Muscle of leg (tissue), 16 donors: ENCODE measurements at places on chromosomes 7 and 10. TPM values are rescaled to one million over a fixed set of nuclear protein-coding genes. Genes with fewer than 3 reads are reported as not detected.

The PHTF2 gene
- 15.4 TPM for polyA plus RNA-seq

The SPDYE11 gene
- 0.20 TPM for polyA plus RNA-seq

The GIMAP1 gene
- polyA plus RNA-seq = 2.8 TPM

The KCND2 gene
- 0.60 TPM for polyA plus RNA-seq

The DRGX gene
- polyA plus RNA-seq = not detected

The UNCX gene
- polyA plus RNA-seq = not detected

The PTF1A gene
- not detected for polyA plus RNA-seq

The TRIL gene
- polyA plus RNA-seq = 38.3 TPM

The MYOF gene
- 56.0 TPM for polyA plus RNA-seq

The PLEKHS1 gene
- polyA plus RNA-seq = 1.3 TPM

The PPP1R17 gene
- not detected for polyA plus RNA-seq

The STAG3 gene
- polyA plus RNA-seq = 9.7 TPM

DNA sequence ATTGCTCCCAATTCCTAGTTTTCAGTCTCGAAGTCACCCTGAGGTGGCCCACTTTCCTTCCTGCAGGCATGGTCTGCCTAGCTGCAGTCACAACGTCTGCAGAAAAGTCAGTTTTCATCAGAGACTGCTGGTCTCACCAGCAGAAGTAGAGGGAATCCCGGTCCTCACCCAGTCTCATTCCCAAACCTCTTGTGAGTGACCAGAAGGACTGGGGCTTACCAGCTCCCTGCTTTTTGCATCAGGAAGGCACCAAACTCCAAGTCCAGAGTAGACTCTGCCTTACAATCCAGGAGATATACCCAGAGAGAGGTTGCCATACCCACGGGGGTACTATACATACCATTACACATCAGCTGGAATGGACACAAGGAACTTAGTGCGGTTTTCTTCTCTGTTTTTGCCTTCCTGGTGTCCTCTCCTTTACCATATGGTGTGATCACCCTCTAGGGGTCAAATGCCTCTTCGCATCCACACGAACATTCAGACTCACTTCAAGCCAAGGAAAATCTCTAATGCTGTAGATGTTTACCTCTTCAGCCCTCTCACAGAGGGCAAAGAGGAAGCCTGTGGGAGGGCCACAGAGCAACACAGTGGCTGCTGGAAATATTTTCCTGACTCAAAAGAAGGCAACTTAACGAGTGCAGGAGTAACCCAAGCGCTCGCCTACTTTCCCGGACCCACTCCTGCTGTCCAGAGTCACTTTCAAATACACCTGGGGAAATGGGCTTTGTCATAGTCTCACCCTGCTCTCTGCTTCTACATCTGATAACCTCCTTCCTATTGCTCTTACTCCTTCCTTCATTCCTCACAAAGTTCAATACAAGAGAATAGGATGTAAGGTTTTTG lies 220.9 kb downstream of the C7orf25 start:
- peak; percentile 78 for DNase-seq

- DNase-seq = no peak
Measured at GRCh38 chr7:25857376-25858067, 294.5 kb upstream of the NFE2L3 start.

- DNase-seq = peak; percentile 64
Measured at GRCh38 chr10:75396631-75397495, 4.7 kb downstream of the ZNF503 start.

DNA sequence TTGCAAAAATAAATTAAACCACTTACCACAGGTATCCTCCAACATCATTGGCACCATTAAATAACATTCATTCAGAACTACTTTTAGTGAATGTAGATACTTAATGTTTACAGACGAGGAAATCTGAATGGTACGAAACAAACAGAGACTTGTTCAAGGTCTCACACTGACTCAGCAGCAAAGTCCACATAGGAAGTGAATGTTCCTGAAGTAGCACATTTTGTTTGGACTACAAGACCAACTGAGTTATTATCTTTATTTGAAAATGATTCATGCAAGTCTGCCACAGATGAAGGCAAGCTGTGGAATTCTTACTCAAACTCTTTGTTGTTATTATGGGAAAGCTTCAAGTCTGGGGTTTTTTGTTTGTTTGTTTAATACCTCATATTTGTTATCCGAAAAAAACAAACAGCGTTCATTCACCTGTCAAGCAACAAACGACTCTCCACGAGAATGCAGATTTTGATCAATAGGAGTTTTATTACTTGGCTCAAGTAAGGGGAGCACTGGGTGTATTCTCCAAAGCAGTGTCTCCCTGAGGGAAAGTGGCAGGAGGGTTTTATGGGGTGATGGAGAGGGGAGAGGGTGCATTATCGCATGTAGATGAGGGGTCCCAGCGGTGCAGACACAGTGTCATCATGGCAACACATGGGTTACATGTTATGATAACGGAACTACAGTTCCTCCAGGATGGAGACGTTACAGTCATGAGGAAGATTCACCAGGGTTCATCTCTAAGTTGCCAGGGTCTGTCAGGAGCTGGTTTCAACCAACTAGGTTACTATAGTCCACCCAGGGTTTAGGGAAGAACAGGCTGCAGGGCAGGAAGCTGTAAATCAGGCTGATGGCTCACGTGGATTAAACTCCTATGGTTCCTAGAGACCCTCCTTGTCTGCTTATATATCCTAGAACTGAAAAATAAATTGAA lies 147.7 kb upstream of the AKR1E2 start:
- DNase-seq = no peak

- DNase-seq = peak; percentile 55
Measured at GRCh38 chr10:75508814-75509306, 77.4 kb downstream of the LRMDA start.

DNA sequence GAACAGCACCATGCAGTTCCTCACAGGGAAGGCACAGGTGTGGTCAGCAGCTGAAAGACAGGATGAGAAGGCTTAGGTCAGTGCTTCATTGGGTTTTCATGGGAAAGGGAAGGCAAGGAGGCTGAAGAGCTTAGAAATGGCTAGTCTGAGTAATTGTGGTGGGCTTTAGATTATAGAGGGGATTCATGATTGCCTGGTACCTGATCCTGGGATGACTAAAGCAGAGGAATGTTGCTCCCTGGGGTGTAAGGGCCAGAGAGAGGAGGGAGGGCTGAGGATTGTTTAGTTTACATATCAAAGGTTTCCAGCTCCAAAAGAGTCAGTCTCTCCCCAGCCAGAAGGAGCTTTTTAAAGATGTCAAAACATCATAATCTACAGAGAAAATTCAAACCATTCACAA lies 396.3 kb upstream of the POM121L12 start:
- DNase-seq = no peak

- DNase-seq = peak; percentile 1
Measured at GRCh38 chr10:17954861-17955260, 3.1 kb downstream of the SLC39A12 start.

- no peak for DNase-seq
Measured at GRCh38 chr7:595621-596010, 76.0 kb upstream of the PDGFA start.

DNA sequence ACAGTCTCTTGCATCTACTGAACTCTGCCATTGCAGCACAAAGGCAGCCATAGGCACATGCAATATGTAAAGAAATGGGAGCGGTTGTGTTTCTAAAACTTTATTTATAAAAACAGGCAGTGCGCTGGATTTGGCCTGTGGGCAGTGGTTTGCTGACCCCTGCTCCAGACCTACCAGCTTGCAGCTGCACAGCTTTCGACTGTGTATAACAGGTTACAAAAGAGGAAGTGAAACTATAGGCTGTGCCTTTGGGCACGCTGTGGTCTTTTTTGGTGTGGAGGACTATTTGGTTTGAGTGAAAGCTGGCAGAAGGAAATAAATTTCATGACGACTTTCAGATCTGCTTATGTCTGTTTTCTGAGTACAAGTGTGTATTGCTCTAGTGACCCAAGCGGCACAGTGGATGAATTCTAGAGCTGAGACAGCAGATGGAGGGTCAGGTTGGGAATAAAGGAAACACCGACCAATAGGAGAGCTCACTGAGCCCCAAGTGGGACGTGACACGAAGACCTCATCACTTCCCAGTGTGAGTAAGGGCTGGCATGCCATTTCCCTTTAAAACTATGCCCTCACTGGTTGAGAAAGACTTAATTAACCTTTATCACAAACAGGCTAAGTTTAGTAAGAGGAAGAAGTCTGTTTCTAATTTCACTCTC lies 152.7 kb downstream of the ANK3 start:
- peak; percentile 58 for DNase-seq

GRCh38 chr7:132882714-132883428 lies 199.0 kb downstream of the CHCHD3 start:
- no peak for DNase-seq

DNA sequence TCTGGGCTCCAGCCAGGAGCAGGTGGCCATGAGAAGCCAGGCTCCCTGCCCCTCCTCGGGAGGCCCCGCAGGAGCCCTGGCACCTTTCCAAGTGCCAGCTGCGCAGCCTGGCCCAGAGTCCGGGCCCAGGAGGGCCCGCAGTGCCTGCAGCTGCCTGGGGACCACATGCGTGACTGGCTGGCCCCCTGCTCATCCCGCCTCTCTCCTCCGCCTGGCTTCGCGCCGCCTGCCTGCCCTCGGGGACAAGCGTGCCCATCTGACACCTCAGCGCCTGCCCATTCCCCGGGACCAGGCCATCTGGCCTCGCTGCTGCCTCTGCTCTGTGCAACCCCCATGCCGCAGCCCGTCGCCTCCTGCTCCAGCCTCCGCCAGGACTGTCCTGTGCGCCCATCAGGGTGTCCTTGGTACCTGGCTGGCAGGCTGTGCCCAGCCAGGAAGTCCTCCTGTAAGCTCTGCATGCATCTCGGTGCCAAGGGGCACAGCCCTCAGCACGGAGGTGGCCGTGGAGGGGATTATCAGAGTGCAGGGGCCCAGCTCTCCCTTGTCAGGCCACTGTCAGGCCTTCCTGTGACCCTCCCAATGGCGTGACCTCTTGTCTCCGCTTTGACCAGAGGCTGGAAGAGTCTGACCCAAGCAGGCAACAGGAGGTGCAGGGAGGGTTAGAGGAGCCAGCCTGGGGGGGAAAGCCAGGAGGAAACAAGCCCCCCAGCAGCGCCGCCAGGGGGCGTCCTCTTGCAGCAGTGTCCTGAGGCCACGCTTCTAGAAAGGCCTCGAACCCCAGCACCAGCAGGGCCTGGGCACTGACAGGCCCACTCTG lies 50.5 kb downstream of the TMEM209 start:
- DNase-seq = peak; percentile 88

- peak; percentile 74 for DNase-seq
Measured at GRCh38 chr10:101014230-101014884, 14.7 kb downstream of the LZTS2 start.

- DNase-seq = peak; percentile 12
Measured at GRCh38 chr10:67075491-67075971, 149.7 kb downstream of the LRRTM3 start.

- DNase-seq = no peak
Measured at GRCh38 chr10:114544045-114544659, 113.9 kb downstream of the ABLIM1 start.

DNA sequence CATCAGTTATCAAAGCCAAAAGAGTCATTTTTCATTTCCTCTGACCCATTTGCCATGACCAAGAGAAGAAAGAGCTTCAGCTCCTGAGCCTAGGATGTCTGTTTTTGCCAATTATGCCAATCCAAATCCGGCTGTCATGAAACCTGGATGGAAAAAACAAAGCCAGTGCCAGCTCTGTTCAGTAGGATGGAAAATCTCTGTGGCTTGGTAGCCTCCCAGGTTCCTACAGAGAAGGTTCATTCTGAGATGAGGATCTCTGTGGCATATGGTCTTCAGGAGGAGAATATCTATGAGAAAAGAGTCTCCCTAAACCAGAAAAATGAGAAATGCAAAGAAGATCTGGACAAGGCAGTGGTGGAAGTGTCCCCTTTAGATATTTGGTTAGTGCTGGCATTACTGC lies 475.4 kb downstream of the CNTNAP2 start:
- no peak for DNase-seq

- DNase-seq = peak; percentile 80
Measured at GRCh38 chr10:4301291-4302045, 516.5 kb upstream of the KLF6 start.

- DNase-seq = no peak
Measured at GRCh38 chr7:118114175-118114574, 69.8 kb upstream of the LSM8 start.

- peak; percentile 44 for DNase-seq
Measured at GRCh38 chr7:49791088-49791741, 17.8 kb downstream of the VWC2 start.

- no peak for DNase-seq
Measured at GRCh38 chr7:98807068-98808048, 62.5 kb downstream of the TMEM130 start.

- DNase-seq = peak; percentile 25
Measured at GRCh38 chr7:139618482-139619366, 95.2 kb downstream of the CLEC2L start.

GRCh38 chr7:92635538-92635937 lies 45.3 kb upstream of the FAM133B start:
- peak; percentile 50 for DNase-seq

- peak; percentile 81 for DNase-seq
Measured at GRCh38 chr10:113027574-113028455, 77.8 kb downstream of the TCF7L2 start.
